Erythroblast (primary cell): ENCODE measurements at places on chromosomes 3 and 15.

DNA sequence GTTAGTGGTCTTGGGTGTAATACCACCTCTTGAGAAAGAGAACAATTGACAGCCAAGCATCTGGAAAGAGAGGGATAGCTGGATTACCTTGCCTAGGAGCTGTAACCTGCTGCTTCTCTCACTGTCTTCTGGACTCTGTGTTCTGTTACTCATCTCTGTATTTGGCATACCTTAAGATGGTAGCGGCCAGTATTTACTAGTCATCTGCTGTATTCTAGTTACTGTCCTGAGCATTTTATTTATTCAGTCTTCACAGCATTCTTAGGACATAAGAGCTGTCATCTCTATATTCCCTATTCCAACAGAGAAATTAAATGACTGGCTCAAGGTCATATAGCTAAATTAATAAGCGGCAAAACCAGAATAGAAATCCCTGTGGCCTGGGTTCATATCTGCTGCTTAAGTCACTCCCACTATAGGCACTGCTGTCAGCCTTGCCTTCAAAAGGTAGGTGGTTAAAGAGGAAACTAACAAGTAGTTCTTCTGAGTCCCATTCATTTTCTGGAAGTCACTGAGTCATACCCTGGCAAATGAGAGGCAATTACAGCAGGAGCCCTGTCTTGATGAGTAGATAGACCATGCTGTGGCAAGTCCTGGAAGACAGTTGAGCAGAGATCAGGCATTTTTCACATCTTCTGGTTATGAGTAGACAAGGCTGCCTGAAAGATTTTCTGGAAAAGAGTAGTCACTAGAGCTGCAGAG, 68.2 kb downstream of the RAB7A start:
- DNase-seq = peak; percentile 52

DNA sequence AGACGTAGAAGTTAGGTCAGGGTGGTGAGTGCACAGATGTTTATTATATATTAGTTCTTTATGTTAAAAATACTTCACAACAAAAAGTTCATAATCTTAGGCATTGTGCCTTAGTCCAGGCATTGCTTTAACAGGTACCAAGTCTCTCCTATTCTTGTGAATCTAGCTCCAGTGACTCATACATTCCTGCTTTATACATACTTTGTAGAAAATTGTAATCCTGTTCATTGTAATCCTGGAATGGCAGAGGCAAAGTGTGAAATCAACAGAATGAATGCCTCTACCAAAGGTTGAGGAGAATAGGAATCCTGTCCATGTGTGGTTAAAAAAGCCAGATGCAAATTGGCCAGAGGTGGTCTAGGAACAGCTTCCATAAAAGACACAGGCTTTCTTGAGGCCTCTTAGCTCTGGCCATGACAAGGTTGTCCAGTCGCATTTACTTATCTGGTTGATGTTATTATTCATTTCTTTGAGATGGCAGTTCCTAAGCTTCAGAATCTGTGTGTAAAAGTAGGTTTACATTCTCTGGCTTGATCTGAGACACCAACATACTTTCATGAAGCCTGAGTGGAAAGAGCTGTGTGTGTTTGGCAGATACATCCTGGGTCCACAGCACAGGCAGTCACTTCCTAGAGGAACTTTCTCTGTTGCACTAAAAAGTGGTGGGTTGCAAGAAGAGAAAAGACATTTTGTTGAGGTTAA, 109.0 kb downstream of the CDIN1 start:
- DNase-seq = no peak

GRCh38 chr3:23067116-23067515, 136.0 kb upstream of the UBE2E2 start:
- DNase-seq = no peak

DNA sequence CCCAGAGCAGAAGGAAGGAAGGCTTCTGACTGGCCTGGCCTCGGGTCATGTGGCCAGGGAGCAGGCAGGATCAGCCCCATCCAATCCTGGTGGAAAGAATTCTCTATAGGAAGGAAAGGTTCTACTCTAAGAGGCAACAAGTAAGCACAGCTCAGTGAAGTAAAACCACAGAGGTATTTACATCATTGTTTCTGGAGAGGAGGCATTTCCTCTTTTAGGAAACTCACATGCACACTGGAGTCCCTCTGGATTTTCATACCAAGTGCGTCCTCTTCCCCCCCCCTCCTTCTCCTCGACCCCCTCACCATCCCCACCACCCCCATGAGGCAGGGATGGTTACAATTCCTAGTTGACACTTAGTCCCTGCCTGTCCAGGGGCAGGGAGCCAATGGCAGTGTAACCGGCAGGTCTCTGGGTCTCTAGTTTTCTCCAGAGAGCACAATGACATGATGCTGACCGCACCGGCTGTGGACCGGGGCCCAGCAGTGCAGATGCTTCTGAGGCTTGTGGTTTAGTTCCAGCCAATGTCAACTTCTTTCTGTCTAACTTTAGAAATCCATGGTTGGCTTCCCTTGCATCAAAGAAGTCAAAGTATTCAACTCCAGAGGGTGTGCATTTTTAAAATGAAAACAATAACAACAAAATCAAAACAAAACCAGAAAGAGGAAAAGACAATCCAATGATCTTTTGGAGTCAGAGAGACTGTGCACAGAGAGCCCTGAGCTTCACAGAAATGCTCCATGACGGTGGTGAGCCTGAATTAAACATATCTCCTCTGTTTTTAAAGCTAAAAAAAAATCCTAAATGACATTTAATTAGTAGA, 230.3 kb upstream of the TLE3 start:
- DNase-seq = no peak

GRCh38 chr3:72159487-72159886, 374.5 kb upstream of the PROK2 start:
- no peak for DNase-seq

GRCh38 chr15:101439285-101439919, 50.1 kb downstream of the PCSK6 start:
- no peak for DNase-seq

GRCh38 chr3:64342940-64343688, 117.8 kb upstream of the PRICKLE2 start:
- DNase-seq = no peak

GRCh38 chr3:127455541-127456450, 134.7 kb downstream of the TPRA1 start:
- DNase-seq = peak; percentile 54

DNA sequence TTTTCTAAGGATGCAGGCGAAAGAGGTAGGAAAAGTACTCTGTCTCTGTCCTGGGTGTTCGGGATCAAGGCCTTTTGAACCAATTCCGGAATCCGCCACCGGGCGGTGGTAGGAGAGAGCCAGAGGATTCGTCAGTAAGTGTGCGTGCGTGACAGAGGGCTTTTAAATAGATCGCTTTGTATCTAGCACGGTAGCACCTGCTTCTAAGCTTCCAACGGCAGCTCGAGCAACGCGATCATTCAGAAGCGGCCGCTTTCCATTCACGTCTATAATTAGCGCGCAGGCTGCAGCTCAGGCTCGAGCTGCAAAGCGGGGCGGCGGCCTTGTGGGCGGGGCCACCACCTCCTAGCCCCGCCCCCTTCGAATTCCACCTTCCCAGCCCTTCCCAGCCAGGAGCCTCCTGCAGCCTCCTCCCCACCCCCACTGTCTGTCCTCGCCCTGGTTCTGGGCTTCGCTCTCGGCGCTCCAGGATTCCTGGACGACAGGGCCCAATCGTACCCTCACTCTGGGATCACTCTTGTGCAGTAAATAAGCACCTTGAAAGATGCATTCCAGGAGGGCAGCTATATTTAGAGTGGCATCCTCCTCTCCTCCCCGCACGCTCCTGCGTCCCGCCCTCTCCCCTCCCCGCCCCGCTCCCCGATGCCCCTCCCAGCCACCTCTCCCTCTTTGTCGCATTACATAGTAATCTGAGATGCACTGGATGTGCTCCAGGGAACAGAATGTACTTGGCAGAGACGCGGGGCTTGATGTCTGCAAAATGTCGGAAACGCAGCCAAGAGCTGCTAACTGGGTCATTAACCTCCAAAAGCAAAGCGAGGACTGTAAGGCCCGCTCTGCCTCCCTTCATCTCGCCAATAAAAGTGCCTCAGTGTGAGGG, 224.1 kb upstream of the TPRG1 start:
- DNase-seq = peak; percentile 11

DNA sequence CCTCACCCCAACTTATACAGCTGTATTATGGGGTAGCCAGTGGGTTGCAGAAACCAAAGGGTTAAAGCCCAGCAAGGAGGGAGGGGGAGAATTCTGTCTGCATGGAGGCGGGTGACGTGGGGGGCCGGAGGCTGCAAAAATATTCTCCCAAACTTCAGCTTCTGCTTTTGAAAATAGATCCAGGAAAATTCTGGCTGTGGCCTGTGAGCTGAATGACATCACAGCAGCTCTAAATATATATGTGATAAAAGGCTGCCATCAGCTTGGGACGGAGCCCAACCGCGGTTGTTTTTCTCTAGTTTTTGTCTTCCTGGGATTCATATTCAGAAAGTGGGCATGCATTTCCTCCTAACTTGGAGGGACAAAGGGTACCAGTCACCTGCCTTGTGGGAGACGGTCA, 27.6 kb downstream of the MAPKAPK3 start:
- no peak for DNase-seq

DNA sequence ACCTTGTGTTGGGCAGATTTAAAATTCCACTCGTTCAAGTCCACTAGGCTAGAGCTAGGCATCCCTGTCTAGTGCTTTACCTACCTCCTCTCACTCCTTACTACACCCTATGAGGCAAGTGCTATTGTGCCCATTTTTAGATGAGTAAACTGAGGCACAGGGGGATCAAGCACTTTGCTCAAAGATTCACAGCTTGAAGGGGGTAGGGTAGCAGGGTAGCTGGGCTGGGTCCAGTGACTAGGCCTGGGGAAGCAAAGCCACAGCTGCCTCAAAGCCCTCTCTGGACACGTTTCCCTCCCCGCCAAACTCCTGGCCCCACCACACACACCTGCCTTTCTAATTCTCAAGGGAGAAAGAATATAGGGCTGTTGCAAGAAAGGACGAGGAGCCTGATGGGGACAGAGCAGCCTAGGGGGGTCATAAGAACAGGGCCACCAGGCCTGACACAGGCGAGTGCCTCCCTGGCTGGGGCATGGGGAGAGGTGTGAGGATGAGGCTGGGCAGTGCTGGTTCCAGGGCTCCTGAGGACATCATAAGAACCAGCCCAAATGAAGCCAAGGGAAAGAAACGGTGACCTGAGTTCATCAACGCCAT, 34.8 kb upstream of the SFMBT1 start:
- DNase-seq = no peak

DNA sequence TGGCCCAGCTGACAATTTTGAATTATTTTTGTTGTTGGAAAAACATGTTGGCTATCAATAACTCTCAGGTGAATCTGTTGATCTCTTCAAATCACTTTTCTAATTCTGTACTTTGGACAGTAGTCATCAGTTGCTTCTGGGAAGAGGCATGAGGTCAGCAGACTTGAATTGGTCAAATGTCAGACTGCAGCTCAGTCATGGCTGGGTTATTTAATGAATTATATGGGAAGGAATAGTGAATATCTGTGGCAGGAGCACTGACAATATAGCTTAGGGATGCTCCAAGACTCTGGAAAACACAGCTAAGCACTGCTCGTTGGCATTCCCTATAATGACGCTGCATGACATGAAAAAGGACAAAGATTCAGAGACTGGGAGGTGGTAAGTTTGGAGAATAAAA, 98.8 kb upstream of the GAP43 start:
- DNase-seq = no peak

DNA sequence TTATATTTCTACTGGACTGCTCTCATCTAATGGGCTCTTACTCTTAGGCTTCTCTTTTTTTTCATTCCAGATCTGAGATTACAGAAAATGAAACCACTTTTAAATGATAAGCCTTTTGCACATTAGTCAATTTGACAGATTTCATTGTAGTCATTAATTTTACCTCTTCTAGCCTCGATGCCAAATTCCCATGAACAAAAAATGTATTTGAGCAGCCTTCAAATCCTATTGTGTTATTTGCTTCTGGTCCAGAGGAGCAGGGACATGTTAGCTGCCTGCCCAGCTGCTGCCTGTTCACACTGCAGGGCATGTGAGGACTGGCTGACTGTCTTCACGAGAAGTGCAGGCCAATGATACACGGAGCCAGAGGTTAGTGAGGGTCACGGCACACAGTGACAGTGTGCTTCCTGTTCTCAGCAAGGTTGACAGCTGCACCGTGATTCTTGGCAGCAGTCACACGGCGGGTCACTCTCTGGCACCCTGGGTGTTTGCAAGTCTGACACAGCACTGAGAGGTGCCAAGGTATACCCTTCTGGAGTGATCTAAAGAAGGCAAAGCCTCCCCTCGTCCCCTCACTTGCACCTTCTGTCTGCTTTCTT, 40.8 kb downstream of the KAT2B start:
- no peak for DNase-seq

DNA sequence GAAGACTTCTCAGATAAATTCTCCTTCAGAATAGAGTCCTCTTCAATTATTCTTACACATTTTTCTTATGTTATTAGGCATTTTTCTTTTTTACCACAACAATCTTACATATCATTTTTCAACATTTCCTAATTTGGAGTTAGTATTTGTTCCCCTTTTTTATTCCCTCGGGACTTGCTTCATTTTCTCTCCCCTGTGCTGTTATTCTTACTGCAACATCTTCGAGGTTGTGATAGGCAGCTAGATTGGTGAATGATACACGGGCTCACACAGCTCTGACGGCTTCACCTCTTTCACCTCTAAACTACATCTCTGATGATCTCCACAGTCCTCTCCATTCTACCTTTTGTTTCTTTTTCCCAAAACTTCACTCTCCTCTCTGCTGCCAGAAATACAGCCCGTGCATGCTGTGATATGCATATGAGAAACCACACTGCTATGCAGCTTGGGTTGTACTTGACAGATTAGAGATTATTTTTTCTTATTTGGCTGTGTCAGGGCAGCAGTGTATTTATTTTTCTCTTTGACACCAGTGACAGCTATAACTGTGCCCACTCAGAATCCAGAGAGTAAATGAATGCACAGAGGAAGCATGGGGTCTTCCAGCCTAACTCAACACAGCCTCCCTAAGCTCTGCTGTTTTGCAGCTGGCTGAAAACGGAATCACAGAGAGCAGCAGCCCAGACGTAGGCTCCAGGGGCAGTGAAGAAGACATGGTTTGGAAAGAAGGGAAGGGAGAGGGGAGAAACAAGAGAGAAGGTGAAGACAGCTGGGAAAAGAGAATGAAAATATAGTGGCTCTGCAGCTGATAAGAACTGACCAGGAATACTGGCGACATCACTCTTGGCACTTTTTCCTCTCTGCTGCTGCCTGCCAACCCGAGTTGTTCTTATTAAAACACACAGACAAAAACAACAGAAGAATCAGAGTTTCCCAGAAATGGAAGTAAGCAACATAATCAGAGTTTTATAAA, 61.8 kb downstream of the SLC9A9 start:
- no peak for DNase-seq

DNA sequence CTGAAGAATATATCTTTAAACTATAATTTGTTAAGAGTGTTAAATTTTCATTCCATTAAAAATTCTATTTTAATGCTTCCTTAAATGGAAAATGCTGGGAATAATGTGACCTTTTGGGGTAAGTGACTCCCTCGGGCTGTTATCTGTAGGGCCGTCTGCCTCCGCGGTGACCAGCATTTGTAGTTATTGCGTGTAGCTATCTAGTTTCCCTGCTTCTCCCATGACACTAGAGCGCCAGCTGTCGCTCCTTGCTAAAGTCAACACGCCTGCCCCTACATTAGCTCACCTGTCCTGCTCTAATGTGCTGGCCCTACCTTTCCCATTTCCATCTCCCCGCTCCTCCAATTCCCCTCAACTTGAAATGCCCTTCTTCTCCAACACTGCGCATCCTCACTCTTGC, 12.4 kb upstream of the CHRM5 start:
- DNase-seq = peak; percentile 95

- DNase-seq = no peak
Observed at GRCh38 chr15:67413770-67414390, 107.1 kb upstream of the C15orf61 start.

- no peak for DNase-seq
Observed at GRCh38 chr15:45144775-45145174, 15.0 kb downstream of the DUOX1 start.
